ENCODE measurements at places on chromosomes 7 and 10.

DNA sequence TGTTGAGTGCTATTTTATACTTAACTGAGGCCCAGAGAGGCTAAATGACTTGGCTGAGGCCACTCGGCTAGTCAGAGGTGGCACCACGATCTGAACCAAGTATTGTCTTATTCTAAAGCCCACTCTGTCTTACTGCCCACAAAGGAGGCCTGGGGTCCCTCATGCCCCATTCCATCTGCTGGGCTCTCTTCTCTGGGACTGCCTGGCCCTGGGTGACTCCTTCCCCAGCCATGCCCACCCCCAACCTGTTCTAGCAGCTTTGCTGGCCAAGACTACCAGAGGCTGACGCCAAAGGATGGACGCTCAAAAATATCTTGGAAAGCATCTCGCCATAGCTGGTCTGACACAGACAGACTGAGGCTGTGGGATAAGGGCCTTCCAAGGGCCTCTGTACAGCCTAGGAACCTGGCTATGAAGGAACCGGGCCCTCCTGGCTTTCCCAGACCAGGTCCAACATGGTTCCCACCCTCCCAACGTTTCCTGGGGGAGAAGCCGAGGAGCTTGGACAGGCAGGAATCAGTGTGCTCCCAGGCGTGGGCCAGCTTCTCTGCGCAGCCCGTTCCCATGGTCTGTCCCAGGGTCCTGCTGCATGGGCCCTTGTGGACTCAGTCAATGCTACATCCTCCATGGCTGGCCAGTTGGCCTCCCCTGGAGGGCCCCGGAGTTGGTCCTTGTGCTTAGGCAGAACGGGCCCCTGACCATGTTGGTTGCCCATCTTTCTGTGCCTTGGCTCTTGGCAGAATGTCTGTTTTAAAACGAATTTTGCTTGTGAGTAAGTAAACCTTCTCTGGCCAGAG, 11.7 kb downstream of the HSPA12A start:
- no peak for DNase-seq

DNA sequence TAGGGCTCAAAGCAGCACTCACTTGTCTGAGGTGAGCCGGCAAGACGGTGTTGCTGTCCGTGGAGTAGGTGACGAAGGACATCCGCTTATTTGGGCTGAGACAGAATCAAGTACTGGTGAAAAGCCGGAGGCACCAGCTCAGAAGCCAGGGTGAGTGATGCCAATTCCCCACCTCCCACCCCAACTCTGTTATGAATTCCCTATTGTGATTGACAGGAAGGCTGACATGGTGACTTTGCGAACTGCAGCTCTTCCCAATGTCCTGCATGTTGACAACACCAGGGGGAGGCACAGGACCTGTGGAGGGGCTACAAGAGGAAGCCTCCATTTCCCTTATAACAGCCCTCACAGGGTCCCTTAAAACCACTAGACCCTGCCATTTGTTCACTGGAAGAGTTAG, 52.3 kb upstream of the MSMB start:
- no peak for DNase-seq

- DNase-seq = no peak
Observed at GRCh38 chr7:29442146-29442545, 121.5 kb upstream of the PRR15 start.

- no peak for DNase-seq
Observed at GRCh38 chr7:105454921-105455320, 66.2 kb upstream of the SRPK2 start.

DNA sequence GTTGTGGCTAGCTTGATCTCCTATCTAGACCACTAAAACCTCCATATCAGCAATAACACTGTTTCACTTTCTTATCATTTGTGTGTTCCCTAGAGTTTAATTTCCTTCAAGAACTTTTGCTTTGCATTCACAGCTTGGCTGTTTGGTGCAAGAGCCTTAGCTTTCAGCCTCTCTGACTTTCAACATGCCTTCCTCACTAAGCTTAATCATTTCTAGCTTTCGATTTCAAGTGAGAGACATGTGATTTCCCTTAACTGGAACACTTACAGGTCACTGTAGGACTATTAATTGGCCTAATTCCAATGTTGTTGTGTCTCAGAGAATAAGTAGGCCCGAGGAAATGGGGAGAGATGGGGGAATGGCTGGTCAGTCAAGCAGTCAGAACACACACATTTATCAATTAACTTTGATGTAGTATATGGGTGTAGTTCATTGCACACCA, 10.6 kb upstream of the BPGM start:
- DNase-seq = no peak

GRCh38 chr10:637221-637620, 52.2 kb downstream of the DIP2C start:
- DNase-seq = no peak

GRCh38 chr7:130024390-130024789, 26.8 kb downstream of the ZC3HC1 start:
- no peak for DNase-seq

DNA sequence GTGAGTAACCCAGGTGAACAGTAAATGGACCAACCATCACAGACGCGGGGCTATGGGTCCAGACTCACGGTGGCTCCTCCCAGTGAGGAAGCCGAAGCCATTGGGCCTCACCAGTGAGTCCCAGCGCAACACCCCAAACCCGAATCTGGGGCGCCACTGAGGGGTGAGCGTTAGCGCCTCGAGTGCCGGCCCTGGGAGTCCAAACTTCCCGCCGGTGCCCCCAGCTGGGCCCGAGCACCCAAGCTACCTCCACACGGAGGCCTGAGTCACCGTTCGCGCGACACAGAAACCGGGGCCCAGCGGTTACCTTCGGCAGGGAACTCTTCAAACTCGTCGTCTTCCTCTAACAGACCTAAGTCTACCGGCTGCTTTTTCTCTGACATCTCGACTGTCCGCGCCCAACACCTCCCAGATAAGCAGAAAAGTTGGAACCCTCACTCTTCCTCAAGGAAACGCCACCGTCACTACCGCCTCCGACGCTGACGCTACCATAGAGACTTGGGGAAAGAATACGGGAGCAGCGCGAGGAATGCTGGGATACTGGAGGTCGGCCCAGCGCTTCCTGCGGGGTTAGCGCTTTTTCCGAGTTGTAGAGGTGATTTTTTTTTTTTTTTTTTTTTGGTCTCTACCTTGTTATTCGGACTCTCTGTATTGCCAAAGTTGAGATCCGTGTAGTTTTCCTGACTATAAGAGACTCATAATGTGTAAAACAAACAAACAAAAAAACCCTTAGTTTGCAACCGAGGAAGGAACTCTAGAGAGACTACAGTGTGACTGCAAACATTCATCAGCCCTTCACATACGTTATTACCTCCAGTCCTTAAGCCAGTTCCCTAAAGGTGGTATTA, at the start of gene SEM1:
Gene SEM1, minus strand, starts transcription at position 466 of the 848 bp plus-strand sequence. Its CDS starts 83 bp downstream, at position 383.
- DNase-seq = peak; percentile 36

GRCh38 chr7:142585425-142585824, 163.8 kb upstream of the PRSS1 start:
- no peak for DNase-seq

GRCh38 chr7:105649727-105650381, 68.6 kb upstream of the EFCAB10 start:
- no peak for DNase-seq

DNA sequence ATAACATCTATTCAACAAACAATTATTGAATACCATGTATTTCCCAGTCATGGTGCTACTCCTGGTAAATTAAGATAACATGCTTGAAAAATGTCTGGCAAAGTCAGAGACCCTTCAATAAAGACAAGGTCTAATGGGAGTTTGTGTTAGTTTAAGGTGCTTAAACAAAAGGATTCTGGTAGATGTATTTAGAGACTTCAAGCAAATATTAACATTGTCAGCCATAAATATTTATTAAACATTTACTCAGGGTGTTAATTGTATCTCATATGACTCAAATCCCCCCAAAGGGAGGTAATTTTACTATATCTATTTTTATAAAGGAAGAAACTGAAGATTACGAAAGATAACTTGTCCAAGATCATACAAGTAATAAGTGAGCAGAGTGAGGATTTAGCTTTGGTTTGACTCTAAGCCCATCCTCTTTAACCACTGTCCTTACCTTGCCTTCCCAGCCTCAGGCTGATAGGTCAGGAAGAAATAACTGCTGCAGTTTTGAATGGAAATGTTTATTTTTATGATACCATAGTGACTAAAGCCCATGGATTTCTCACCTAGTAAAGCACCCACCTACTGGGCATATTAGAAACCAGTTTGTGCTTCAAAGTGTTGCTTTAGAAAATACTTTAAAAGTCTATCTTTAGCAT, 215.4 kb downstream of the COBL start:
- no peak for DNase-seq

DNA sequence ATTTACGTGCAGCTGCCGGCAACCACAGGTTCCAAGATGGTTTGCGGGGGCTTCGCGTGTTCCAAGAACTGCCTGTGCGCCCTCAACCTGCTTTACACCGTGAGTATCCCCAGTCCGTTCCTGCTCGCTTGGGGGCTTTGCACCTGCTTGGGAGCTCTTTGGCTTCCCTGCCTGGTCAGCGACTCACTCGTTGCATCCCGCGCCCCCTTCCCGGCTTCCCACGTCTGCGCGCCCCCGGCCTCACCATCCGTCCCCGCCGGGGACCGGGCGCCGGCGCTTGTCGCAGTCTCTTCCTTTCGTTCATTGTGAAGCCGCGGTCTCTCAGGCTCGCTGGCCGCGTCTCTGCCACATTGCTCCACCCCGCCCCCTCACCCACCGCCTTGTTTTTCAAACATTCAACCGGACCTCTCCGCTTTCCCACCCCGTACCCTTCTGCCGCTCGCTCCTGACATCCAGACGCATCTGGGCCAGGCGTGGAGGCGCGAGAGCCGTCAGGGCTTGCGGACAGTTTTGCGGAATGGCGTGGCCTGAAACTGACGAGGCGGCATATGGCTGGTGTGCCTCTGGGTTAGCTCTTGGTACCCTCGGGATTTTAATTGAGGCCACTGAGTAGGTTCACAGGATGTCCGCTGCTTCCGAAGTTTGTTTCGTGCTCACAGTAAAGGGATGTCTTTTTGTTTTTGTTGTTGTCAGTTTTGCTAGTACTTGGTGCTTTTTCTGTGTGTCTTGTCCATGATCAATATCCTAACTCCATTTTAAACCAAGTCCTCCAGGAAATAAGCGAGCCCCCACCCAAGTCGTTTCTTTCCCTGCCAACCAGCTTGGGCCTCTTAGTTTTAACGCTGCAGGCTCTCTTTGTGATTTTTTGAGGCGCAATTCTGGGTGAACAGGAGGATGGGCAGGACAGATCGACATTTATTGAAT, 639 bp downstream of the TSPAN13 start:
- DNase-seq = no peak

DNA sequence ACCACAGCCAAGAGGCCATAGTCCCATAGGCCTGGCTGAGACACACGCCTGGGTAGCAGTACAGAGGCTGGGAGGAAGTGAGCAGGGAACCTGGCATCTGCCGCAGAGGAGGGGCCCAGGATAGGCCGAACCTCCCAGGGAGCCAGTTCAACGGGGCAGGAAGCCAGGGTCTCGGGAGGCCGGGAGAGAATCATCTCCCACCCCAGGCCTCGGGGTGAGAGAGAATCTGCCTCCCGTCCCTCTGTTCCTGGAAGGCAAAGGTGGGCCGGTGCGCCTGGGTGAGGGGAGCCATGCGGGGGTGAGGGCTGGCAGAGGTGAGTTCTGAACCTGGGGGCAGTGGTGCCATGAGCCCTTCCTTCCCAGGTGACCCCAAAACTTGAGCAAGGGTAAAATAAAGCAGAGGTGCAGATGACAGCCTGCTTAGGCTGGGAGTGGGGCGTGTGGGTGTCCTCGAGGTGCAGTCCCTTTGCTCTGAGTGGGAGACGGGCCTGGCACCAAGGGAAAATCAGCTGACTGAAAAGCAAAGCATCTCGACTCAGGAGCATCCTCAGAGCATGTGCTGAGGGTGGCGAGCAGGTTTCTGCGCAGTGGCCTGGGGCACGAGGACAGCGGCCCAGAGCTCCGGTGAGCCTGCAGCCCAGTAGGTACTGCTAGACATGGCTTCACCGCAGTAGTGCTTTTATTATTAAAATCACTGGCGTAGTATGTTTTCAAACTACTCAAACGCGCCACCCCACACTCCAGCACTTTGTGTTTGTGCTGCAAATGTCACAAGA, 15.5 kb downstream of the AGAP3 start:
- no peak for DNase-seq

GRCh38 chr7:27202862-27203134, 2.9 kb upstream of the HOXA13 start:
- DNase-seq = no peak

DNA sequence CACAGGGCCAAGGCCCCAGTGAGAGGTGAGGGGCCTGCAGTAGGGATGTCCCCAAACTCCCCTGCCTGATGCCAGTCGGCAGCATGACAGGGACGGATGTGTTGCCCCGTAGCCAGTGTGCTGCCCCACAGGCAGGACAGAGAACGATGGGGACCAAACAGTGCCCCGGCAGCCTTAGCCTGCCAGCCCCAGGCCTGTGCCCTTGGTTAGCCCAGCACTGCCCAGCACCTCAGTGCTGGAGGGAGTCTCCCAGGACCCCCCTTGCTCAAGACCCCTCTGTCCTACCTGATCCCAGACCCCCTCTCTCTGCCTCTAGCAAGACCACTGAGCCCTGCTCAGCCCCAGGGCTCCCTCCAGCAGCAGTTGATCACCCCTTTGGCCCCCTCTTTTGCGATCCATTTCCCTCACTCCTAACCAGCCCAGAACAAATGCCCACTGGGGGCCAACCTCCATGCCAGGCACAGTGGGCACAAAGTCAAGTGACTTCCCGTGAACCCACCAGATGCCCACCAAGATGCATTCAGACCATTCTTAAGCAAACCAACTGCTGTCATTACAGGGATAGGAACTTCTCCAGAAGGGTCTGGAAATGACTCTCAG, 34.0 kb downstream of the OAT start:
- no peak for DNase-seq

DNA sequence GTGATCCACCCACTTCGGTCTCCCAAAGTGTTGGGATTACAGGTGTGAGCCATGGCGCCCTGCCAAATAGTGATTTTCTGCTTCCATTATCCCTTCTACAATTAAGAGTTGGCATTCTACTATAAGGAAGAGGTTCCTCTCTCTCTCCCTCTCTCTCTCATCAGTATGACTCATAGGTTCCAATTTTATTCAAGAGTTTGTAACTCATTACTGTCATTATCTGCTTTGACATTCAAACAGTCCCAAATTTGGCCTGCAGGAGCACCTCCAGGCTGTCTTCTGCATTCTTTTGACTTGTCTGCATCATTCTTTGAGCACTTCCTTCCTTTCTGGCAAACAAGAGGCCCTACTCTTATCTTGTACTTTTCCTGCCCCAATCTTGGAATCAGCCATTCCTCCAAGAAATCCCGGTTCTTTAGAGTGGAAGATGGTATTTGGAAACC, 33.2 kb upstream of the CALU start:
- DNase-seq = no peak

- no peak for DNase-seq
Observed at GRCh38 chr10:42754155-42755027, 28.2 kb upstream of the BMS1 start.

GRCh38 chr10:121270906-121271305, 327.3 kb downstream of the FGFR2 start:
- DNase-seq = no peak

- no peak for DNase-seq
Observed at GRCh38 chr7:100124301-100125230, 2.2 kb upstream of the MBLAC1 start.
